ENCODE measurements at places on chromosomes 6 and 20. TPM values are rescaled to one million over a fixed set of nuclear protein-coding genes. Genes with fewer than 3 reads are reported as not detected.

DNA sequence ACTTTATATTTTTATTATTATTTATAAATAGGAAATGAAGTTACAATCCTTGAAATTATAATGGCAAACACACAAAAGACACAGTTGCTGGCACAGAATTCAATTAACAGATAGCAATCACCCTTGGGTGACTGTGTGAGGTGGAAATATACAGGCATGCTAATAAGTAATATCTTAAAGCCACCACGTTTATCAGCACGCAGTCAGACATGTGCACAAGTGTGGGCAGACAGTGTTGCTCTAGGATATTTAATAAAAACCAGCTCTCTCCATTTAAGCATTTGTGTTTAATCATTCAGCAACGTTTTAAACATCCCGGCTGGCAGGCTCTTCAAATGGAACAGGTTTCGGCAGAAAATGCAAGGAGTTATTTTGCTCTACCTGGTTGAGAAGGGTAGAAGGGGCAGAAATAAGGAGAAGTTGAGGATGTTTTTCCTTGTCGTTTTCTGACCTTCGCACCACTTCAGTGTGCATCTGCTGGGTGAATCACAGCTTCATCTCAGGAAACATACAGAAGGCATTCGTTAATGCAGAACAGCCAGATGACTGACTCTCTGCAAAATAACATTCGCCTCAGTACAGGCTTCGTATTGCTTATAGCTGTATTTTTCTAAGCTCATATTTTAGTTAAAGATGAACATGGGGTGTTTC is 585.1 kb downstream of the QKI start:
- no peak for DNase-seq

DNA sequence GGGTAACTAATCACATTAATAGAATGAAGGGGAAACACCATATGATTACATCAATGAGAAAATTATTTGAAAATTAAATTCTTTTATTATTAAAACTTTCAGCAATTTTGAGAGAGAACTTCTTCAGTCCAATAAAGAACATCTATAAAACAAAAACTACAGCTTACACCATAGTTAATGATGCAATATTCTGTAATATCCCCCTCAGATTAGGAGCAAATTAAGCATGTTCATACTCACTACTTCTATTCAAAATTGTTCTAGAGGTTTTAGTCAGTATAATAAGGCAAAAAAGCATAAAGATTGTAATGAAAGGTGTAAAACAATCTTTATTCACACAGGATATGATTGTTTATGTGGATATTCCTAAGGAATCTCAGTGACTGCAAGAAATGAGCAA is 465.4 kb downstream of the CD109 start:
- no peak for DNase-seq

- no peak for DNase-seq
Observed at GRCh38 chr6:49430187-49430586, 32.9 kb downstream of the MMUT start.

DNA sequence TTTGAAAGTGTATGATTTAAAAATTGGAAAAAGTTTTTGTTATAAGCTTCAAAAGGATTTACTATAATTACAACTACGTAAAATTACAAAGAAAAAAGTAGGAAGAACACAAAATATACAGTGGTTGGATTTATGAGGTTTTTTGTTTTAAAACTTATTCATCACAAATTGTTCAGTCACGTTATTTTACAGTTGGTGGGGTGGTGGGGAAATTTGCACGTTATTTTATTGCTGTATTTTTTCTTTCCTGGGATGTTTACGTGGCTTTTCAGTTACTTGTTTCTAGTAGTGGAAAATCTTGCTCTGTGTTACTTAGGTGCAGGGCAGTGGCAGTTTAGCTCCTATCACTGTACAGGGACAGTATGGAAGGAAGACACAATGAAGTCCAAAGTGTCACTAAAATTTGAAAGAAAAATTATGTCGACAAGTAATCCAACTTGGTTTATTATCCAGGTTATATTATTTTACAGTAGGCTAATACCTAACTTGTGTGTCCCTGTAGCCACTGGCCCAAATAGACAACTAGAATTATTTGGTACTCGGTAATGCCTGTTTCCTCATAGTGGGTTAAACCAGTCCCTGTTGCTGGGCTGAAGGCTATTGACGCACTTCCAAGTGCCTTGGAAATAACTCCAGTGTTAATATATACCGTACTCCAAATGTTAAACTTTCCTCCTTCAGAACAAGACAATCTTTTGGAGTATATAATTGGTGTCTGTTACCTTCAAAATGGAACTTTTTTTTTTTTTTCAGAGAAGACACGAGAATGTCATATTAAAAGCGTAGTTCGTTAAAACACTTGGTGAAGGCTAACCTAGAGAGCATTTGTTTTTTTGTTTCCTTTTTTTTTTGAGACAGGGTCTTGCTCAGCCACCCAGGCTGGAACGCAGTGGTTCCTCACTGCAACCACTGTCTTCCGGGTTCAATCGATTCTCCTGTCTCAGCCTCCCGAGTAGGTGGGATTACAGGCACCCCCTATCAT is 4.6 kb downstream of the JARID2 start:
- no peak for DNase-seq

DNA sequence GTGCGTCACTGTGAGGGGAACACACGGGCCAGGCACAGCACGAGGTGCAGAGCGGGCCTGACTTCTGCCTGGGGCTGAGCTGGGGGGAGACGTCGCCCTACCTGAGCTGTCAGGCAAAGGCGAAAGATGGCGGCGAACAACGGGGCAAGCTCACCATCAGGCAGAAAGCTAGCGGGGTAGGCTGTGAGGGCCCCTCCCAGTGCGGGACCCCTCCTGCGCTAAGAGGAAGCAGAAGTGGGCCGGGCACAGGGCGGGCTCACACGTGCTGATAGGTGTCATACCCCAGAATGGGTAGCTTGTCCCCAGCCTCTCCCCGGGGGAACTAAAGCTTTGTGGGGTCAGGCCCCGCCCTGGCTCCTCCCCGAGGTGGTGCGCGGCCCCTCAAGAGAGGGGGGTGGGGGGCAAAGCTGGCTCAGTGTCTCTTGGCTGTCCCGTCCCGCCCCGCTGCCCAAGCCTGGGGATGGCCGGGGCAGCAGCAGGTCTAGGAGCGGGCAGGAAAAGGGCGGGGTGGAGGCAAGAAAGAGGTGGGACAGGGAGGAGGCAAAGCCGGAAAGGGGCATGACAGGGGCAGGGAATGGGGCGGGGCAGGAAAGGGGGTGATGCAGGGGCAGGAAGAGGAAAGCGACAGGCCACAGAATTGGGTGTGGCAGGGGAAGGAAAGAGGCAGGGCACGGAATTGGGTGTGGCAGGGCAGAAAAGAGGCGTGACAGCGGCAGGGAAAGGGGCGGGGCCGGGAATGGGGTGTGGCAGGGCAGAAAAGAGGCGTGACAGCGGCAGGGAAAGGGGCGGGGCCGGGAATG is 14.7 kb downstream of the UCKL1 start:
- DNase-seq: peak; percentile 44

DNA sequence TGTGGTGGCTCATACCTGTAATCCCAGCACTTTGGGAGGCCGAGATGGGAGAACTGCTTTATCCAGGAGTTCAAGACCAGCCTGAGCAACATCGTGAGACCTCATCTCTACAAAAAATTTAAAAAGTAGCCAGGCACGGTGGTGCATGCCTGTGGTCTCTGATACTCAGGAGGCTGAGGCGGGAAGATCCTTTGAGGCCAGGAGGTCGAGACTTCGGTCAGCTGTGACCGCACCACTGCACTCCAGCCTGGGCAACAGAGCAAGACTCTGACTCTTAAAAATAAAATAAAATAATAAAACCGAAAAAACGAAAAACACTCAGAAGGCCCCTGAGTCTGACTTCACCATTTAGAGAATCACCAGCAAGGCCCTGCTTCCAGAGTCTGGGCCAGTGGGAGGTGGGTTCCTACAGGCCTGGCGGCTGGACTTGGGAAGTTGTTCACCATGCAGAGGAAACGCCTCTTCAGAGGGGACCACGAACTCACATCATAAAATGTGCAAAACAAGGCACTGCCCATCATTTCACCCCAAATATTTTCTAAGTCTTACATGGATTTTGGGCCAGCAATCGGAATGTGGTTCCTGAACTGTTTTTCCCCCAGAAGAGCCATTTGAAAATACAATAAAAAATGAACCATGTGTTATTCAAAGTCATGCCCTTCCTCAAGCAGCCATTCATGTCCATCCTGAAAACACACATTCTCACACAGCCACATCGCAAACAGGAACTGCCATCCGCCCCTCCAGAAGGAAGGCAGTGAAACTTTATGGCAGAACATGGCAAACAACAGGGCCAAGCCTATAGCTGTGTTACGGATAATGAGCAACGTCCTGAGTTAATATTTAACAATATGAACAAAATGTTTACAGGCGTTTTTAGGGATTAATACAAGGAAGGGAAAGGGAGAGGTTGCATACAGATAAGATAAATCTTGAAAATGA is 57.8 kb downstream of the SLC22A23 start:
- no peak for DNase-seq

DNA sequence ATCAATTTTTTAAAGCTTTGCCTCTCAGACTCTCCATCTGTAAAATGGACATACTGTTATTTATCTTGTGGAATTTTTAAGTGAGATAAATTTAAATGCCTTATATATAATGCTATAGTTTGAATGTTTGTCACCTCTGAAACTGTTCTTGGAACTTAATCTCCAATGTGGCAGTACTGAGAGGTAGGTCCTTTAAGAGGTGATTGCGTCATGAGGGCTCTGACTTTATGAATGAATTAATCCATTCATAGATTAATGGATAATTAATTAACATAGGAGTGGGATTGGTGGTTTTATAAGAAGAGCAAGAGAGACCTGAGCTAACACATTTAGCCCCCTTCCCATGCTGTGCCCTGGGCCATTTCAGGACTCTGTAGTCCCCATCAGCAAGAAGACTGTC is 326.3 kb upstream of the TSHZ2 start:
- DNase-seq: no peak

DNA sequence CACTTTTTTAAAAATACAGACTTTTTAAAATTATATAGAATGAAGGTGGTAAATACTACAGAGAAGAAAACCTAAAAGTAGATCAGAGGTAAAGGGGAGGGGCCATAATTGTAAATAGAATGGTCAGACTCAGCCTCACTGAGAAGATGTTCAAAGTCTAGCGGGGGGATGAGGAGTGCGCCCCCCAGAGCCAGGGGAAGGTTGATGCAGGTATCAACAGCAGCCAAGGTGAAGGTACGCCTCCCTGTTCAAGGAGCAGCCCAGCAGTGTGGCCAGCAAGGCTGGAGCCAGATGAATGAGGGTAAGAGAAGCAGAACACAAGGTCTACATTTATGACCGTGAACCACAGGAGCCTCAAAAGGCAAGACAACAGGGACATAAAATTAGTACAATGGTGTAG is 204.1 kb downstream of the PTPRT start:
- DNase-seq: no peak

DNA sequence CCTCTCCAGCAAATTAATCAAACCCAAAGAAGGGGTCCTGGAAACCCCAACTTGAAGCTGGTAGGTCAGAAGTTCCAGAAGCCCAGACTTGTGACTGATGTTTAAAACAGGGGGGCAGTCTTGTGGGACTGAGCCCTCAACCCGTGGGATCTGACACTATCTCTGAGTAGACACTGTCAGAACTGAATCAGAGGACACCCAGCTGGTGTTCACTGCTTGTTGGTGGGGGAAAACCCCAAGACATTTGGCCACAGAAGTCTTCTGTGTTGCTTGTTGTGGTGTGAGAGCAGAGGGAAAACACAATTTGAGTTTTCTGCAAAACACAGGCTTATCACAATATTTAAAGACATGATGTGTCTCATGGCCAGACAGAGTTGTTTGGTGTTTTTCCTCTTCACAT is 29.9 kb downstream of the KIF13A start:
- DNase-seq: no peak

DNA sequence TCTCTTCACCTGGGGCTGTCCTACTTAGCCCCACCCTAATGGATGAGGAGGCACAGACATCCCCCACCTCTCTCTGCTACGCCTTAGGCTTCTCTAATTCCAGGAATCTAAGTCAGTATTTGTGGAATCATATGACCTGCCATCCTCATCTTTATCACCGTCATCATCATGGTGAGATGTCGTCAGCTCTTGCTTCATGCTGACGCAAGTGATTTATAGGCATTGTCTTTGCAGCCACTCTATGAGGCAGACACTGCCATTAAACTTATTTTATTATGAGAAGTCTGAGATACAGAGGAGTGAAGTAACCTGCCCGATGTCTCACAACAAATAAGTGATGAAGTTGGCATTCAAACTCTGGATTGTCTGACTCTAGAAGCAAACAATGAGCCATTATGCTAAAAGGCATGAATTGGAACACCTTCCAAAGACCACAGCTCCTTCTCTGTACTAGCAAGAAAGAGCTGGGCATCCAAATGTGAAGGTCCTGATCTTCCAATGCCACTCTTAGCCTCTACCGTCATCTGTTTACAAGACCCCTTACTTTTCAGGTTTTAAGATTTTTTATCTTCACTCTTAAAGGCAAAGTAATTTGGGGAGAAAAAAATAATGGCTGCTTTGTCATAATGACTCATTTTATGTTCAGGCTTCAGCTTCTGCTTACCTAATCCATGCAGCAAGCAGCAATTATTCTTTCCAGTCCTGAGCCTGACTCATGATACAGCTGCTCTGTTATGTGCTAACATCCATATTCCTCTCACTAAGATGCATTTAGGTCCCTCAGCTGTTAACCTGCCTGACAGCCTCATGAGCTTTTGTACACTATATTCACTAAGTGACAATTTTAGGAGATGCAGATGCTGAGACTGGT is 113.7 kb upstream of the BCLAF1 start:
- no peak for DNase-seq

DNA sequence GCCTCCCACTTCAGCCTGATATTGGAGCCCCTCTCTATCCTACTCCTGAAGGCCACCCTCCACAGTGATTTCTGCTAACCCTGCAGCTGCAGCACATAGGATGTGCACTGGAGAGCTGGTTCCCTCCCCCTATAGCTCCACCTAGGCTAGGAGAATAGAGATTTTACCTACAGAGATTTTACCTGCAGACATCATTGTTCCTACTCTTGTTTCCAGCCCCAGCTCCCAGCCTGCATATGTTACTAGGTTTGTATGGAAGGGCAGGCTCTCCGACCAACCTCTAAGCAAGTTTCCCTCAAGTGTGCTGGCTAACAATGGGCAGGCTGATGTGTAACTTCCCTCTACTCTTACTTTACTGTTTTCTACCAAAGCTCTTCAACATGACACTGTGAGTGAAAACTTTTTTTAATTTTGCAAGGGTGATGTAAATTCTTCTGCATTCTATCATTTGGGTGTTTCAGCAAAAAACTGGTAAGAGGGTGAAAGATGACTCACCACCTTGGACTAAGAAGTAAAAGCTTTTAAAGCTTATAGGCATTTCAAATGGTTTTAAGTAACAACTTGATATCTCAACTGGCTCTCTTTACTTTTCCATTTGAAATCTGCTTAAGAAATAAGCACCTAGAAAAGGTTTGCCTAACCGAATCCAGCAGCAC is 106.8 kb downstream of the CDK19 start:
- no peak for DNase-seq

GRCh38 chr20:57103146-57103800 is 163.2 kb downstream of the BMP7 start:
- DNase-seq: no peak

Gene SYNJ2
- 24.2 TPM for total RNA-seq

Gene RIPOR3
- total RNA-seq: 0.21 TPM

Gene SIRPG
- total RNA-seq: 12.0 TPM

Gene MAD2L1BP
- total RNA-seq: 32.1 TPM

Gene CALHM5
- not detected for total RNA-seq

Gene BPI
- not detected for total RNA-seq

Measured in activated T-cell treated with anti-CD3 and anti-CD28 coated beads, Interleukin-2, amount 50 U/mL, for 4 hours (primary cell).